ENCODE measurements at places on chromosomes 7 and 10.

DNA sequence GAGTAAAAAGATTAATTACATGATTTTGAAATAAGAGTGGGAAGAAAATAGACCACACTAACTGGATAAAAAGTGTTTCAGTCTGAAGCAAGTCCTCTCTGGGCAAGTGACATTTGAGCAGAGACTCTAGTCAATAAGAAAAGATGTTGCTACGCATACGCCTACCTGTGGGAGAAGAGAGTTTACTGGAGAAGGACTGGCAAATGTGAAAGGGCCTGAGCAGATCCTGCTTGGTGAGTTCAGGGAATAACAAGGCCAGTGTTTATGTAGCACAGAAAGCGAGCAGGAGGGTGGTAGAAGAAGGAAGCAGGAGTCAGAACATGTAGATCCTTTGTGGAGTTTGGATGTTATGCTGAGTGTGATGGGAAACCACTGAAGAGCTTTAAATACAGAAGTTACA, 43.4 kb downstream of the RAB18 start:
- DNase-seq = no peak

DNA sequence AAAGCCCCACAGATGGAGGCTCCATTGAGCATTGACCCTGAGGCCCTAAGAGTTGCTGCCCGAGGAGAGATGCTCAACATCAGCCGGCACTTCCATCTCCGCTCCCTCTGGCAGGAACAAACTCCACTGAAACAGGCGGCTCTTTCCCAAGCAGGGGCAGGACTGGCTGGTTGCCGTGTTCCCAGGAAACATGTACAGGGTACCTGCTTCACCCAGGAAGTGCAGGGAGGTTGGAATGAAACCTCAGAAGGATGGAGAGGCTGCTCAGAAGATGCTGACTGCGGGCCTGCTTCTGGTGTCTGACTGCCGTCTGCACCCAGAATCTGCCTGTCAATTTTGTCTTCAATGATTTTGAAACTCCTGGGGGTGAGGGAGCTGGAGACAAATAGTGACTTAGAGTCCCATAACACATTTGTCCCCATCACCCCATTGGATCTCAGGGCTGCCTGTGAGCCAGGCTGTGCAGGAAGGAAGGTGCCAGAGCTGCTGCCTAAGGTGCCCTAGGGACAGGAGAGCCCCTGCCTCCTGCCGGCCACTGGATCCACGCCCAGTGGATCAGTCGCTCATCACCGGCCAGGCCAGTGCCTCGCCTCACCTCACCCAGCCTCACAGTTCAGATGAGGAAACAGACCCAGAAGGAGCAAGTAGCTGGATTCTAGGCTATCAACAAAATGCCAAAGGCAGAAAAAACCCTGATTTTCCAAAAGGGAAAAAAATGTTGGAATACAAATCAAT, 237.3 kb downstream of the PTPRN2 start:
- no peak for DNase-seq

- no peak for DNase-seq
Observed at GRCh38 chr7:102122026-102122425, 164.6 kb upstream of the SH2B2 start.

DNA sequence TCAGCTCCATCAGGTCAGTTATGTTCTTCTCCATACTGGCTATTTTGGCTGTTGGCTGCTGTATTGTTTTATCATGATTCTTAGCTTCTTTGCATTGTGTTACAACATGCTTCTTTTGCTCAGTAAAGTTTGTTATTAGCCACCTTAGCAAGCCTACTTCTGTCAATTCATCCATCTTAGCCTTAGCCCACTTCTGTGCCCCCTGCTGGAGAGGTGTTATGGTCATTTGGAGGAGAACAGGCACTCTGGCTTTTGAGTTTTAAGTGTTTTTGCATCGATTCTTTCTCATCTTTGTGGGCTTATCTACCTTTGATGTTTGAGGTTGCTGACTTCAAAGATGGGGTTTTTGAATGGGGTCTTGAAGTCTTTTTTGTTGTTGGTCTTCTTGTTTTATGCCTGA, 204.6 kb upstream of the FOXP2 start:
- no peak for DNase-seq

DNA sequence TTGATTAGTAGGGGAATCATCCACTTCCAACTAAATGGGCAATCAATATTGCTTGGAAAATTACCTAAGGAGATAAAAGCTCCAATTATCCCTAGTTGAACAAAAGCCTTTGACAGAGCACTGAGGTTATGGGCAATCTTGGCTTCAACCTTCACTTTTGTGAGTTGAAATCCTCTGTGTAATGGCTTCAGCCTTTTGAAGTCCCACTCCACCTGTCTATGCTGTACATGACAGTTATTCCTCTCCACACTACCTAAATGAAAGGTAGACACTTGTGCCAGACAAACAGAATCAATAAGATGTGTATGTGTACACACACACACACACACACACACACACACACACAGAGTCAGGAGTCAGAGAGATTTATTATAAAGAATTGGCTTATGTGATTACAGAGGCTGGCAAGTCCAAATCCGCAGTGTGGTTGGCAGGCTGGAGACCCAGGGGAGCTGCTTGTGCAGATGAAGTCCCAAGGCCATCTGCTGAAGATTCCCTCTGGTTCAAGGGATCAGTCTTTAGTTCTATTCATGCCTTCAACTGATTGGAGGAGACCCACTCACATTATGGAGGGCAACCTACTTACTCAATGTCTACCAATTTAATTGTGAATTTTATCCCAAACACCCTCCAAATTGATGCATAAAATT, 164.8 kb upstream of the CDC14C start:
- DNase-seq = no peak

DNA sequence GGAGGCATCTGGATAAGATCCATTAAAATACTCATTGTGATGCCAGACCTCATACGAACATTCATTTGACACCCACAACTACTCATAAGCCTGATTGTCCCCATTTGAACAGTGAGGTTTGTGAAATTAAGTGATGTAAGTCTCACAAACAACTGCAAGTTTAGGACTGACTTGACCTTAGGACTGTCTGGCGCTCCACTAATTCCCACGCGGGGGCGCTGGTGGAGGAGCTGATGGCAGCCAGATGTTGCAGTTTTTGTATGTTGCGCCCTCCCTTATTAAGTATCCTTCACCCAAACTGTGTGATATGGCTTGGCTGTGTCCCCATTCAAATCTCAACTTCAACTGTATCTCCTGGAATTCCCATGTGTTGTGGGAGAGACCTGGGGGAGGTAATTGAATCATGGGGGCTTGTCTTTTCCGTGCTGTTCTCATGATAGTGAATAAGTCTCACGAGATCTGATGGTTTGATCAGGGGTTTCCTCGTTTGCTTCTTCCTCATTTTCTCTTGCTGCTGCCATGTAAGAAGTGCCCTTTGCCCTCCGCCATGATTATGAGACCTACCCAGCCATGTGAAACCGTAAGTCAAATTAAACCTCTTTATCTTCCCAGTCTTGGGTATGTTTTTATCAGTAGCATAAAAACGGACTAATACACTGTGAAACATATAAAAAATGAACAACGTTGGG, 20.3 kb upstream of the TIAL1 start:
- no peak for DNase-seq

DNA sequence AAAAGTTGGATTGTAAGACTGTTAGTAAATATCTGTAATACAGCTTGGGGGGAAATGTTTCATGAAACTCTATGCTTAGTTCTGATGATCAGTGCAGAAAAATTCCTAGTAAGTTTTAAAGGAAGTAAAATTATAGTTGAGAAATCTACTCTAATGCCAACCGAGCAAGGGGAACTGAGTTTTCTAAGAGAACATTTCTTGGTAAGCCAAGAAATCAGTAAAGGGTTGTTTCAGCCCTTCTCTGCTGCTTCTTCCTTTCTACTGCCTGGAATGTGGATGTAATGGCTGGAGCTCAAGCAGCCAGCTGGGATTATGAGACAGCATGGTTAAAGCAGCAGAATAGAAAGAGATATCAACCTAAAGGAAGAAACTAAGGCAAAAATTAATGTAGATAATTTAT, 15.9 kb upstream of the AKR1B1 start:
- no peak for DNase-seq

DNA sequence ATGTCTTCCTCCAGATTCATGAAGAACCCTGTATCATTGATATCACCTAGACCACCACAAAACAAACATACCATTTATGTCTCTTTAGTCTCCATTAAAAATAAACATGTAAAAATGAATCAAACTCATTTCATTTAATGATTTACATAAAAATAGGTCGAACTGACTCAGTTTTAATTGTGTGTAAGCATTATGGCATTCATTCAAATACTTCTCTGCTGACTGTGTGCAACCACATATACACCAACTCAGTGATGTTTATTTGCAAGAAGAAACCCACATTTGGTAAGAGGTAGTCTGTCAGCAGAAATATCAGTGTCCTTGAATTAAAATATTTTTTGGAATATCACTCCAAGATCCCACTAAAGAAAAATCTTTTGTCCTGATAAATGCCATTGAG, 30.5 kb downstream of the ABCB1 start:
- DNase-seq = no peak

DNA sequence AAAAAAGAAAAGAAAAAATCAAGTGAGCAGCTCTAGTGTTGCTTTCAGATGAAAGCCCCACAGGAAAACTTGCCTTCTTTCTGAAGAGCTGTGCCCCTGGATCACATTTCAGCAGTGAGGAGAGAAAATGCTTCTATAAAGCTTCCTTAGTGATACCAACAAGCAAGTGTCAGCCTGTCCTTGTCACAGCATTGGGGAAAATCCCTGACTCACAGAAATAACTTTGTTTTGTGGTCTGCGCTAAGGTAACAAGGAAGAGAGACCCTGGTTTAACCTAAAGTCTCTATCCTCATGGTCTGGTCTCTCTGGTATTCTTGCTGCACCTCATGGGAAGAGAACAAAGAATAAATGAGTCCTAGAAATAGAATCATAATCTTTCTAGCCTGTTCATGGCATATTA, 885.2 kb upstream of the SORCS1 start:
- no peak for DNase-seq

DNA sequence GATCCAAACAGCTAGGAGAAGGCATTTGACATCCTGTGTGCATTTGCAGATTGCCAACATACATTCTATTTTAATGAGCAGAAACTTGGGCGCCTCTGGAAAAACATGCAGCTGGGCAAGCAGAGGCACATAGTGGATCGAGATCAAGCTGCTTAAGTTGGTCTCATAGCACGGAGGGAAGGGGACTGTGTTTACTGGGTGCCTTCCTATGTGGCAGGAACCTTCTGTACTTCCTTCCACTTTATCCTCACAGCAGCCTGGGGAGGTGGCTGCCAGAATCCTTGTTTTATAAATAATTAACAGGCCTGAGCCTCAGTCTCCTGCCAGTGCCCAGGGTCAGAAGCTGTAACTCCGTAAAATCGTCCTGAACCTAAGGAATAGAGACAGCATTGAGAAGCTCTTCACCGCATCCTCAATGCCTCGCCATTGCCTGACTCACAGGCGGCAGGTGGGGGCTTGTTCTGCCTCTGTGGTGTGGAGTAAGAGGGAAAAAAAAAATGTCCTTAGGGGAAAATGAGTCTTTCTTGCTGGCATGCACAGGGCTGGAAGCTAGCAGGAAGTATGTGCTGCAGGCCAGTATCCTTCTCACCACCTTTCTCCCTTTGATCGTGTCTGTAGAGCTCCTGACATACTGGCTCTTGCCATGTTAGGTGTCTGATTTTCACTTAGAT, 6.2 kb downstream of the VWA2 start:
- no peak for DNase-seq

GRCh38 chr10:25017154-25017590, 760 bp downstream of the THNSL1 start:
- no peak for DNase-seq

DNA sequence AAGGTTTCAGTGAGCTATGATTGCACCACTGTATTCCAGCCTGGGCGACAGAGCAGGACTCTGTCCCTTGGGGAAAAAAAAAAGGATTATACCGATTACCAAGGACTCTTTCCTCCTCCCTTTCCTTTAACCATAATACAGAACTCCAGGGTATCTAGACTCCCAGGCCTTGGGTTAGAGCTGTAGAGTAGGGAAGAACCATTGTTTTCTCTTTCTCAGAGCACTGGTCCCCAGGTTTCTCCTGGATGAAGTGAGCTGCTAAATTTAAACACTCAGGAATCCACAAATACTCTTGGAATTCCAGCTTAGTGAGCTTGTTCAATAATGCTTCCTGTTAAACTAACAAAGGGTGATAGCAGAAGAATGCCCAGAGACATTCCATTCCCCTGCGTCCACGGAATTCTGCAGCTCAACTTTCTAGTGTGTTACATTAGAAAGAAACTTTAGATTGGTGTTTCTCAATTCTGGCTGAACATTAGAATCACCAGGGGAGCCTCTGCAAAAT, 14.6 kb upstream of the RPEL1 start:
- DNase-seq = no peak

- no peak for DNase-seq
Observed at GRCh38 chr7:66732439-66732838, 8.1 kb upstream of the RABGEF1 start.

DNA sequence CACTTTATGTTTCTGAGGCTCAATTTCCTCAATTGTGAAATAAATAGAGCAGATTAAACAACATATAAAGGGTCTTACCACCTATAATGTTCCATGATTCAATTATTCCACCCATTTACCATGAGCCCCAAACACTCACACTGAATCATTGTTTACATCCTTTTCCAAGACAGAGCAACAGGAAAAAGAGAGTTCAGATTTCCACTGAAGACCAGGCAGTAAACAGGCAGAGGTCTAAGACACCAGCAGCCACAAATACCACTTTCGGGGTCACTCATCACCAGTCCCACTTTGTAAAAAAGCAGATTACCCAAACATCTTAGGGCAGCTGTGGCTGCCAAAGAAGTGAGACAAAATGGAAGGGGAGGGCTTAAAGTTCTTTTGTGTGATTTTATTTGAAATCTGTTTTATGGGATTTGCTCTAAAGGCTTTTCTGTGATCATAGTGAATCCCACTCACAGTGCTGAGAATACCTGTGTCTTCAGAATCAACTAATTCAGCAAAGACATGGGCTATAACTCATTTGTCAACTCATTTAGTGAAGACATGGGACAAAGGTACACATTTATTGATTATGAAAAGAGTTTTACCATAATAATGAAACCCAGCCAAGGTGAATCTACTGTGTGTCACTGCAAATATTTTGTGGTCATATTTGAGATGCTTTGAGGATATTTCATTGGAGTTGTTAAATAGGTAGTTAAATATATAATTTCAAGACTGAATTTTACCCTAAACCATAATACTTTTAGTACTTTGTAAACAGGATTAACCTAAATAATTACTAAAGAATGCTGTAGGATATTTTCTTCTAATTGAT, 24.8 kb upstream of the DLD start:
- DNase-seq = no peak

DNA sequence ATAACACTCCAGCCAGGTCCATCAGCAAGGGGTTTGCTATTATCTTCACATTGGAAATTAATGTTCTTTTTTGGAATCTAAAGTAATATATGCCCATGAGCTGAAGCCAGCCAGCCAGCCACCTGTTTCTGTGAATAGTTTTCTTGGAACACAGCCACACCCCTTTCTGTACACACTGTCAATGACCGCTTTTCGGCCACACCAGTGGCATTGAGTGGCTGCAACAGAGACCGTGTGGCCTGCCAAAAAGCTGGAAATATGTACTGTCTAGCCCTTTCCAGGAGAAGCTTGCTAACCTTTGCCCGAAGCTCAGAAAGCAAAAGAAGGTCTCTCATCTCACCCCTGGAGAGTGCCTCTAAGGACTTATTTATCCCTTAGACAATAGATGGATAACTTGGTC, 98.5 kb upstream of the NPS start:
- DNase-seq = no peak

GRCh38 chr7:134829380-134829986, 50.0 kb downstream of the CALD1 start:
- no peak for DNase-seq

GRCh38 chr10:115049960-115050359, 43.2 kb upstream of the ATRNL1 start:
- DNase-seq = no peak

GRCh38 chr7:2388637-2388954, 14.8 kb upstream of the CHST12 start:
- no peak for DNase-seq

All from esophagus squamous epithelium (tissue), 5 donors.